Bronchial epithelial cell (primary cell): ENCODE measurements at places on chromosomes 16 and 17. TPM values are rescaled to one million over a fixed set of nuclear protein-coding genes. Genes with fewer than 3 reads are reported as not detected.

Gene SLC38A8
- not detected in 2 replicates for total RNA-seq

Gene CES1
- total RNA-seq = 0.26 TPM in 2 replicates

Gene SGCA
- 0.13 TPM in 1 of 2 replicates, not detected in the other for total RNA-seq

Gene ANTKMT
- total RNA-seq = 23.3 and 35.0 TPM in 2 replicates

Gene EPN3
- total RNA-seq = 2.9 and 10.9 TPM in 2 replicates

Gene BEAN1
- 0.38 TPM in 1 of 2 replicates, not detected in the other for total RNA-seq

Gene NAGS
- 17.8 and 25.3 TPM in 2 replicates for total RNA-seq

Gene KRT12
- total RNA-seq = not detected in 2 replicates

Gene NPIPA5
- 0.38 and 0.79 TPM in 2 replicates for total RNA-seq

Gene CCDC57
- total RNA-seq = 8.1 and 10.8 TPM in 2 replicates

Gene TOM1L2
- total RNA-seq = 12.4 and 17.8 TPM in 2 replicates
